Natural killer cell (primary cell): ENCODE measurements at places on chromosomes 13 and 19. TPM values are rescaled to one million over a fixed set of nuclear protein-coding genes. Genes with fewer than 3 reads are reported as not detected.

Gene CLIP3
- 1.3 TPM for total RNA-seq

Gene ZNF585A
- 9.9 TPM for total RNA-seq

Gene LIPE
- total RNA-seq = 5.3 TPM

Gene RAP2A
- total RNA-seq = 25.9 TPM

Gene SPART
- total RNA-seq = 31.2 TPM

Gene CAMSAP3
- total RNA-seq = 0.34 TPM

Gene CGB3
- total RNA-seq = not detected

Gene CFAP97D2
- not detected for total RNA-seq

Gene PLIN4
- not detected for total RNA-seq

Gene FUT2
- not detected for total RNA-seq

Gene ZIK1
- total RNA-seq = 2.7 TPM

GRCh38 chr13:99013951-99014350 is 36.1 kb upstream of the DOCK9 start:
- H3K27me3 ChIP-seq = no peaks in the 10 kb centered on the region
- no peak for DNase-seq
- no peak overlapping the region for H3K4me3 ChIP-seq
- no peaks in the 10 kb centered on the region for H3K36me3 ChIP-seq
- H3K4me1 ChIP-seq = peaks cover 22% of the 10 kb centered on the region

GRCh38 chr13:90956031-90956430 is 391.5 kb upstream of the MIR17HG start:
- no peaks in the 10 kb centered on the region for H3K27me3 ChIP-seq
- H3K36me3 ChIP-seq = no peaks in the 10 kb centered on the region
- no peaks in the 10 kb centered on the region for H3K4me1 ChIP-seq
- H3K27ac ChIP-seq = no peak overlapping the region
- DNase-seq = no peak
- no peak overlapping the region for H3K4me3 ChIP-seq

- H3K4me1 ChIP-seq = no peaks in the 10 kb centered on the region
- no peaks in the 10 kb centered on the region for H3K27me3 ChIP-seq
- H3K27ac ChIP-seq = no peak overlapping the region
- no peaks in the 10 kb centered on the region for H3K36me3 ChIP-seq
- no peak for DNase-seq
- no peak overlapping the region for H3K4me3 ChIP-seq
Observed at GRCh38 chr19:50281491-50281890, 47.7 kb downstream of the KCNC3 start.

- no peaks in the 10 kb centered on the region for H3K27me3 ChIP-seq
- H3K27ac ChIP-seq = no peak overlapping the region
- no peak for DNase-seq
- peaks cover 54% of the 10 kb centered on the region for H3K4me1 ChIP-seq
- no peak overlapping the region for H3K4me3 ChIP-seq
Observed at GRCh38 chr19:45119582-45119981, 26.6 kb downstream of the PPP1R37 start.

- H3K36me3 ChIP-seq = no peaks in the 10 kb centered on the region
- peaks cover 22% of the 10 kb centered on the region for H3K4me1 ChIP-seq
- no peak overlapping the region for H3K4me3 ChIP-seq
- H3K27ac ChIP-seq = peak overlapping the region; percentile 72
Observed at GRCh38 chr19:6087074-6087571, 23.2 kb downstream of the RFX2 start.

GRCh38 chr19:13788991-13789390 is 6.3 kb upstream of the ZSWIM4 start:
- H3K4me3 ChIP-seq = no peak overlapping the region
- peaks cover 53% of the 10 kb centered on the region for H3K4me1 ChIP-seq
- H3K27me3 ChIP-seq = no peaks in the 10 kb centered on the region
- peak; percentile 30 for DNase-seq
- no peaks in the 10 kb centered on the region for H3K36me3 ChIP-seq

GRCh38 chr13:30714629-30715371 is 20.5 kb upstream of the ALOX5AP start:
- no peak overlapping the region for H3K27ac ChIP-seq
- peaks cover 24% of the 10 kb centered on the region for H3K4me1 ChIP-seq
- H3K27me3 ChIP-seq = no peaks in the 10 kb centered on the region
- no peak for DNase-seq
- H3K36me3 ChIP-seq = no peaks in the 10 kb centered on the region

GRCh38 chr13:105763851-105764250 is 771.6 kb downstream of the EFNB2 start:
- H3K27me3 ChIP-seq = no peaks in the 10 kb centered on the region
- H3K4me1 ChIP-seq = no peaks in the 10 kb centered on the region
- no peaks in the 10 kb centered on the region for H3K36me3 ChIP-seq

DNA sequence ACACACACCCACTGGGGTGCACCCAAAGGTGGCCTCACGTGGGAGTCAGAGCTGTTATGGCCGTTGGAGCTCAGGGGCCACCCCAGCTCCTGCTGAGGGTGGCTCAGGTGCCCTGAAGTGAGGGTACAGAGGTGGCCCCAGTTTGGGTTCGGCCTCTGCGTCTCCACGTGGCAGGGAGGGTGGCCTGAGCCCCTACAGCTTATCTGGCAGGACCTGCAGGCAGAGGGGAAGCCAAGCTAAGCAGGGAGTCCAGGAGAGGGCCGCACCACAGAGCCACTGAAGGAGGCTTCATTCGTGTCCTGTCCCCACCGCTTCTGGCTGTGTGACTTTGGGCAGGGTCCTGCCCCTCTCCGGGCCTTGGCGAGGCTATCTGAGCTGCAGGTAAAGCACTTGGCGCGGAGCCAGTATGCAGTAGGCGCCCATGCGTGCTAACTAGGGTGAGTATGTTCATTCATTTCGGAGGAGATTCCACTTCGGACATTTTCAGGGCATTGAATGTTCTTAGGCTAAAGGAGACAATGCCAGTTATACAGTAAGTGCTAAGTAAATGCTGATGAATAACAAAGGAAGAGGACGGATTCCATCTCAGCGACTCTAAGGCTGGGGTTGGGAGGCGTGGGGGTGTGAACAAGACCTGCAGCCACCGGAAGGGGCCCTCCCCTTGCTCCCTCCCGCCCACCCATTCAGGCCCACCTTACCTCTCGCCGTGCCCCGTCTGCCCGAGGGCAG is 4.9 kb downstream of the REX1BD start:
- H3K27me3 ChIP-seq = peaks cover 2% of the 10 kb centered on the region
- no peak overlapping the region for H3K27ac ChIP-seq
- peaks cover 4% of the 10 kb centered on the region for H3K36me3 ChIP-seq
- DNase-seq = no peak
- H3K4me3 ChIP-seq = no peak overlapping the region
